ENCODE measurements at places on chromosomes 1 and 21. TPM values are rescaled to one million over a fixed set of nuclear protein-coding genes. Genes with fewer than 3 reads are reported as not detected.
A peak's percentile ranks its signal among the peaks of the same experiment; 100 is the strongest.

CRP gene
- polyA plus RNA-seq = not detected

GCSAML gene
- not detected for polyA plus RNA-seq

GRCh38 chr1:28848416-28848815, 36.4 kb downstream of the OPRD1 start:
- DNase-seq = no peak

DNA sequence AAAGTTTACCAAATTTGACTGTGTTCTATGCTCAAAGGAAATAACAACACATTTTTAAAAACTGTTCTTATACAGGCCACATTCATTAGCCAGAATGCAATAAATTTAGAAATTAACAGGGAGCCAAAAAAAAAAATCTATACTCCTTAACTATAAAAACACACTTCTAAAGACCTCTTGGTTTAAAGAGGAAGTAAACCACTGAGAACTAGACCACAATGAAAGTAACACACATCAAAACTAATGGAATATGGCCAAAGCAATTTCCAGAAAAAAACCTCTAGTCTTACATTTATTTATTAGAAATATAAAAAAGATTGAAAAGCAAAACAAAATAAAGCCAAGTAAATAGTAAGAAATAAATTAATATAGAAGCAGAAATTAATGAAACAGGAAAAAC, 48.9 kb upstream of the GADD45A start:
- no peak for DNase-seq

DNA sequence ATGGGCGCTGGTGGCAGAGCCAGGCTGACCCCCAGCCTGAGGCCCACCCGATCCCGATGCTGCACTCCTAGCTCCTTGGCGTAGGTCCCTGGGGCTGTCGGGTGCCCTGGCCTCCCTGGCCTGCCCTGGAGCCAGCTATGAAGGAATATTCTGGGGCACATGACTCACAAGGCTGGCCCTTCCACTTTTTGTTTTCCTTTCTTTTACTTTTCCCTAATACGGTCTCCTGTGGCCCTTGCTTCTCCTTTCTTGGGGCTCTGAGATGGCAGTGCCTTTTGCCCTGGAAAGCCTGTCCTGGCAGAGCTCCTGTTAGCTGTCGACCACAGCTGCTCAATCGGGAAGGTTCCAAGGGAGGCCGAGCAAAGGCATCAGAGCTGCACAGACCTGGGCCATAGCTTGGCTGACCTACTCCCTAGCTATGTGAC, 22.1 kb downstream of the ARHGEF10L start:
- DNase-seq = no peak

CORT gene
- polyA plus RNA-seq = 0.20 TPM

PRAMEF5 gene
- polyA plus RNA-seq = not detected

RNU1-2 gene
- polyA plus RNA-seq = not detected

- DNase-seq = no peak
Observed at GRCh38 chr1:99474350-99474893, 171.5 kb upstream of the PALMD start.

DNA sequence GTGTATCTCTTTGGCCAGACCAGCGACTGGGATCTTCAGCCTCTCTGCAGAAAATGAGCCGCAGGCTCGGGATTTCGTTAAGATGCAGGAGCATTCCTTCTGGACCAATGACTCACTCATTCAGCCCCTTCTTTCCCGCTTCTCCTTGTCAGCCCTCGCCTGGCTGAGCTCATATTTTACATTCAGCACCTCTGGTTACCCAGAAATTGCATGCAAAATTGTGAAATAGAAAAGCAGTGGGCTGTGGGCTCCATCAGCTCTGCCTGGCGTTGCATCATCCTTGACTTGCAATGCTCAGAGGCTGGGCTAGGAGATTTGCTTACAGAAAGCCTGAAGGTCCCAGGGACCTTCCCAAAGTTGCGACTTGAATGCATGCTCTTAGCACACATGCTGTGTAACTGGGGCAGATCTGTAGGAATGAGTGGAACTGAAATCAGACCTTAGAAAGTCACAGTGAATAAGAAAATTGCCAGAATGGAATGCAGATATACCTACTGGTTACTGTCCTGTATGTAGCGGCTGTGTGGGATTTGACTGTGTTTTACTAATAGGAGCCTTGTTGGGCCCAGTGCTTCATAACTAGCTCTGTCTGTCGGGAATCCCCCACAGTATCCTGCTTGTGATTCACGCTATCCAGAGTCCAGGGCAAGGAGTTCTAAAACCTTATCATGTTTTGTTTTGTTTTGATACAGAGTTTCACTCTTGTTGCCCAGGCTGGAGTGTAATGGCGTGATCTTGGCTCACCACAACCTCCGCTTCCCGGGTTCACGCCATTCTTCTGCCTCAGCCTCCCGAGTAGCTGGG, 444.8 kb downstream of the KIF26B start:
- DNase-seq = no peak

GRCh38 chr1:117857418-117857817, 72.0 kb downstream of the GDAP2 start:
- no peak for DNase-seq

DNA sequence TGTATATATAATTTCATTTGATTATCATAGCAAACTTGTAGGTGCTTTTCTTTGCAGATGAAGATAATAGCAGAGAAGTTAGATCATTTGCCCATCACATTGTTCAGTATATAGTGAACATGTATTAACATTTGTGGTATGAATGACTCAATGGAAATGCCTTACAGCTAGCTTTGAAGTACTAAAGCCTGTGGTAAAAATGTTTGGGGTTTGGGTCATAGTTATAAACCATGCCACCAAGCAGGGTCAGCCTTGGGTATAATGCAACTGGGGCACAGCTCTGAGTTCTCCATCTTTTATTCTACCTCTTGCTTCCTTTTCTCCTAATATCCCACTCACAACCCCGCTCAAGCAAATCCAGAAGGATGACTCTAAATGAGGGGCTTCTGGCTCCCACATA, 141.6 kb downstream of the KCNT2 start:
- no peak for DNase-seq

OR2M5 gene
- not detected for polyA plus RNA-seq

ZBTB8B gene
- polyA plus RNA-seq = not detected

- no peak for DNase-seq
Observed at GRCh38 chr1:58283388-58284224, 262.9 kb downstream of the OMA1 start.

DNA sequence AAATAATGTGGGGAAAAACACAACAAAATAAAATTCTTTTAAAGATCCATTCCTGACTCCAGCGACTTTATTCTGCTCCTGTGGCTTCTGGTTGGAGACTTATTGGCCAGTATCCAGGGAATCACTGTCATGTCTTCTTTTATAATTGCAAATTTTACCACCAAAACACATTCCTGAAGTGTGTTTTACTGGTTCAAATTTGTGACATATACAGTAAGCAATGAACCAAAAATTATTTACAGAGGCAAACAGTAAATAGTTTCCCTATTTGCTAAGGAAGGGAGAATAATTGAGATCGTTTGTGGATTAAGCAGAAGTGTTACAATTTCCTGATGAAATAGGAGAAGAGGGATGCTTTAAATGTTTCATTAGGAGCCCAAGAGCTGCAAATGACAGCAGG, 118.7 kb downstream of the ZNF281 start:
- DNase-seq = no peak

DNA sequence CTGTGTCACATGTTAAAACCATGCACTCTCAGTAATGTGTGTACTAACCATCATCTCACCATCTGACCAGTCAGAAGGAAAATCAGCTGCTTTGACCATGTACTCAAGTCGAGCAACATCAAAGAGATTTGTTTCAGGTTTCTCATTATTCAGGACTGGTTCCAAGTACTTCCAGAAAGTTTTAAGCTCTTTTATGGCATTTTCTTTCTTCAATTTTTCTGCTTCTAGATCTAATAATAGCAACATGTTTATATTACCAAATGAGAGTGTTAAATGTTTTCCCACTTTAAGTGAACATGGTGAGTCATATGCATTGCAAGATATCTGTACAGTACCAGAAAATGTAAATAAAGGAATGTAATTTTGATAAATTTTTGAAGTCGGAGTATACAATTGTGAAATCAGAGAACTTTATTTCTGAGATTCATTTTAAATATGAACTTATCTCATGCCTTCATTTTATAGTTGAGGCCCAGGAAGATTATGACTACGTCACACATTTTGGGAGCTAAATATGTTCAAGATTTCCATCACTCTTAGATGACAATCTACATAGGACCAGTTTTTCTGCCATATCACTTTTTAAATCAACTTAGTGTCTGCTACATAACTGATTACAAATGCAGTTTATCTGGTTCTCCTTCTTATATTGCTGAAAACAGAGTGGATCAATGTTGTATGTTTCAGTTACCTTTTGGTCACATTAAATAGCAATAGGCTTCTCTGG, 87.2 kb downstream of the SPAG17 start:
- DNase-seq = no peak

GRCh38 chr1:245879091-245879490, 628.0 kb downstream of the SMYD3 start:
- DNase-seq = no peak

DNA sequence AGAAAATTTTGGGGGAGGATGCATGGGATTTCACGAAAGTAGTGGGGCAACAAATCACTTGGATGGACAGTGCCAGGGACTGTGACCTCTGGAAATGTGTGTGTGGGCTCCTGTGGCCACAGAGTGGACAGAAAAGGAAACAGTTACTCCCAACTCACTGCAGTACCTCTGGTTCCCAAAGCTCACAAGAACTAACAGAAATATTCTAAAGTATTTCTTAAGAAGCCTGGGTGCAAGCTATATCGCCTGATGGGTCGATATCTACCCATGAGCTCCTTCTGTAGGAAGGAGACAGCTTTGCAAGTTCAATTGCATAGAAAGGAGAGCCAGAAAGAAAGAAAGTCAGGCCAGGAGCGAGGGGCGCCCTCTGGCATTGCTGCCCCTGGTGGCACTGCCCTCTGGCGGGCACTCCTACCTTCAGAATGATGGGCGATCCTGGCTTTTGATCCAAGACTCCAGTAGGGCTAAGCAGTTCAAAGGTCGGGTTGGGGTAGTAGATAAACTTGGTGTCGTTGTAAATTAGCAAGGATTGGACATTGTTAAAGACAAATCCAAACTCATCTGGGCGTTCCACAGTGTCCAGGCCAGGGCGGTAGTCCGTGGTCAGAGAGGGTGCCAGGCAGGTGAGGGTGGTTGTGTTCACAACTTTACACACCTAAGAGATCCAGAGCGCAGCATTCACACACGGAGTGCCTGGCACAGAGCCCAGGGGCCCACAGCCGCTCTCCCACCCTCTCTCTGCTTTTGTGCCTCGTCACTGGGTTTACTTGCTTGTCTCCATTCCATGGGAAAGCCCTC, 134.7 kb upstream of the CD34 start:
- no peak for DNase-seq

DNA sequence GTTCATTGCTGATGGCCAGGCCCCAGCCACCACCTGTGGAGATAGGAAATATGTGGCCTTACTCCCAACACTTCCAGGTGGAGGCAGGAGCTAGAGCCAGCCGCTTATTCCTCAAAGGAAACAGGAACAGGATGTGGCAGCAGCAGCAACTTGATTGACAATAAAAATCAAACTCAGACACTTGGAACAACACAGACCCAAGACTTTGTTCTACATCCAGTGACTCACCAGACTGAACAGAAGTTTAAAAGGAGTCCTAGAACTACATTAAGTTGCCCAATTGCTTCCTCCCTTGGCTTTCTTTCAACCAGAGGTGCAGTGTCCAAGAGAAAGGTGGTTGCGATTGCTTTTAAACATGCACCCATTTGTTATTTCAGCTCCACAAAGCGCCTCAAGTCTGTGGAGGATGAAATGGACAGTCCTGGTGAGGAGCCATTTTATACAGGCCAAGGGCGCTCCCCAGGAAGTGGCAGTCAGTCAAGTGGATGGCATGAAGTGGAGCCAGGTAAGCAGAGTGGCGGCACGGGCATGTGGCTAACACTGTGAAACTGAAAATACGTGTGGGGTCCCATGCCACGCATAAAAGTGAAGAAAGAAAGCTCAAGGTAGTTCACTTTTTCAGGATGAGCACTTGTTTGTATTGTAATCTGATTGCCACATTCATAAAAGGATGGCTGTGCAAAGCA, 276.6 kb downstream of the NFIA start:
- no peak for DNase-seq

GRCh38 chr1:36136535-36136934, 11.5 kb upstream of the COL8A2 start:
- DNase-seq = no peak

DNA sequence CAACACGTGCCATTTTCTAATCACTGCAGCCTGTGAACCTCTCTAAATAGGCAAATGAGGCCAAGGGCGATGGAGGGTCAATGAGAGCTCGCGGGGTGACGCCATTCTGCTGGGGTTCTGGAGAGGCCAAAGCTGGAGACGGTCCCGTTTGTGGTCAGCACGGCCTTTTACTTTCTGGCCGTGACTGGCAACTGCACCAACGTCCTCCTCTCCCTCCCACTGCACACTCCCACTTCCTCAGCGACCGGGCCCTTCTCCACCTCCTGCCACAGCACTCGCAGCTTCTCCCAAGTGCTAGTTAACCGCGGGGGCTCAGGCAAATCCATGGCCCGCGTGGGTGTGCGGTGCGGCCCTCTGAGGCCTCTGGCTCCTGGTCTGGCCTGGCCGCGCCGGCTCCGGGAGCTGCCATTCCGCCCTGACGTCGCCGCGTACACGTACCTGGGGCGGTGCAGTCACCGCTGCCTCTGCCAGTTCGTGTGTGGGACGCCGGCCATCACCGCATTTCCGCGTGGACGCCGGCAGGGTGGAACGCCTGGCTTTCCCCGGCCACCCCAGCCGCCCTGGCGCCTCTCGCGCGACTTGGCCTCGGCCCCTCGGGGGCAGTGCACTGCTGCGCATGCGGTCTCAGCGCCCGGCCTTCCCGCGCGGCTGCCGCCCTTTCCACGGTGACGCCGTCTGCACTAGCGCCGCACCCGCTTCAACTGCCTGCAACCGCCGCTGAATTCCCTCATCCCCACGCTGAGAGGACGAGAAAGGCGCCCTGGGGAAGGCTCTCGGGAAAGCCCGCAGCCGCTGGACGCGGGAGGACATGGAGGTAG, 18.2 kb downstream of the OR2C3 start:
- peak; percentile 10 for DNase-seq

DNA sequence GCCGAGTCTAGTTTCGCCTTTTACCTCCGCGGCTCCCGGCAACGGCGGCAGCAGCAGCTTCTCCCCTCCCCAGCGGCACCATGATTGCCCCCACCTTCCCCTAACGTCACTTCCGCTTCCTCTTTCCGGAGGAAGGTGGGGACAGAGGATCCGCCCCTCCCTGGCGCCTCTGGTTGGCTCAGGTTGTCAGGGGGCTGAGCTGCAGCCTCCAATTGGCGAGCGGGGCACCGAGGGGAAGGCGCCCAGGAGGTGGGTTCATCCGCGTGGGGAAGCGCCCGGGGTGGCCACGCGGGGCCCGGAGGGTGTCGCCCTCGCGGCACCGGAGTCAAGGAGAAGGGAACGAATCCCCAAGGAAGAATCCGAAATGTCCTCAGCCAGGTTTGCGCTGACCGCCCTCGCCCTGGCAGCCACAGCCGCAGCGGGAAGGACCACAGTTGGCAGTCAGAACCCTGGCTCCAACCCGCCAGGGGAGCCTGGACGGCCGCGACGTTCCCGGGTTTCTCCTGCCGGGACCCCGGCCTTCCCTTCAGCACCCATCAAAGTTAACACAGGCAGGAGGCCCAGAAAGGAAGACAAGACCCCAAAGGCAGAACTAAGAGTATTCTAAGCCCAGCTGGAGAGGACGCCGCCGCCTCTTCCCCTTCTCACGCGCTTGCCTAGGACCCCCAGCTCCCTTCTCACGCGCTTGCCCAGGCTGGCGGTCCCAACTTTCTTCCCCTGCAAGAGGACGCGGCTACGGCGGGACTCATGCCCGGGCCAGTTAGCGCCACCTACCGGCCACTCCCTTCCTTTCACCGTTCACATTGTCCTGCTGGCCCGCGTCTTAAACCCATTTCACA, at the start of gene MTF1:
Gene MTF1 (minus strand): TSS at position 86 of the 839 bp plus-strand sequence. CDS start 1,934 bp downstream, outside the sequence.
- DNase-seq = peak; percentile 98
